ENCODE measurements at places on chromosomes 3 and 15. TPM values are rescaled to one million over a fixed set of nuclear protein-coding genes. Genes with fewer than 3 reads are reported as not detected.

- H3K4me3 ChIP-seq: no peak overlapping the region
- no peak overlapping the region for H3K27ac ChIP-seq
- no peak for DNase-seq
- peaks cover 14% of the 10 kb centered on the region for H3K4me1 ChIP-seq
- no peaks in the 10 kb centered on the region for H3K27me3 ChIP-seq
- H3K36me3 ChIP-seq: no peaks in the 10 kb centered on the region
These were observed 91.4 kb downstream of the SMAD3 start for GRCh38 chr15:67156834-67157233.

- H3K4me1 ChIP-seq: no peaks in the 10 kb centered on the region
- DNase-seq: no peak
- no peaks in the 10 kb centered on the region for H3K27me3 ChIP-seq
- H3K36me3 ChIP-seq: no peaks in the 10 kb centered on the region
These were observed 1060.2 kb downstream of the NSUN3 start for GRCh38 chr3:95123104-95123503.

DNA sequence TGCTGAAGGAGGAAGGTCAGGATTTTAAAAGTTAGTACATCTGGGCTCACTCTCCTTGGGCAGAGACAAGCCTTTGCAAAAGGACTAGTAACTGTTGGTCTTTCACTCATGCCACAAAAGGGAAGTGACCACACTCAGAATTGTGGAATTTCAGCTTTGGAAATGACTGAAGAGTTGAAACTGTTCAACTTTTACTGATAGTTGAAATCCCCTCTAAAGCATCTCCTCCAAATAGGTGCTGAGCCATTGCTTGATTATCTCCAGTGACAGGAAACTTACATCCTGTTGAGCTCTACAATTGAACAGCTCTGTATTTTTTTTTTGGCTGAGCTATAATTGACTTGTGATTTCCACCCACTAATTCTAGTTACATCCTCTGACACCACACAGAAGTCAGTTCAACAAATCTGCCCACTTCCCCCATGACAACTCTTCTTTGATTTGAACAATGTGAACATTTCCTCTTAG lies 254.8 kb upstream of the TPRG1 start:
- H3K27me3 ChIP-seq: no peaks in the 10 kb centered on the region
- H3K27ac ChIP-seq: no peak overlapping the region
- H3K4me3 ChIP-seq: no peak overlapping the region
- peak; percentile 11 for DNase-seq

- no peak overlapping the region for H3K4me3 ChIP-seq
- H3K36me3 ChIP-seq: no peaks in the 10 kb centered on the region
- H3K4me1 ChIP-seq: no peaks in the 10 kb centered on the region
- no peaks in the 10 kb centered on the region for H3K27me3 ChIP-seq
These were observed 212.5 kb upstream of the GADL1 start for GRCh38 chr3:31106912-31107311.

The CCDC51 gene
- total RNA-seq: 0.33 TPM

DNA sequence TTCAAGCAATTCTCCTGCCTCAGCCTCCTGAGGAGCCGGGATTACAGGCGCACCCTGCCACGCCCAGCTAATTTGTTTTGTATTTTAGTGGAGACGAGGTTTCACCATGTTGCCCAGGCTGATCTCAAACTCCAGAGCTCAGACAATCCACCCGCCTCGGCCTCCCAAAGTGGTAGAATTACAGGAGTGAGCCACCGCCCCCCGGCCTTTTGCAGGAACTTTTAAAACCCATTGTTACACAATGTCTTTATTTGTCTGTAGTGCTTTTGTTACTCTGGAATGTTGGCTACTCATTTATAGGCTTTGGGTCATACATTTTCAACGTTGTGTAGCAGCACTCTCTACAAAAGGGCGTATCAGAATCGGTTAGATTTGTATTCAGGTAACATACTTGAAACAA lies 499.1 kb downstream of the ROBO2 start:
- DNase-seq: no peak
- H3K27me3 ChIP-seq: no peaks in the 10 kb centered on the region
- no peak overlapping the region for H3K4me3 ChIP-seq
- H3K36me3 ChIP-seq: no peaks in the 10 kb centered on the region

DNA sequence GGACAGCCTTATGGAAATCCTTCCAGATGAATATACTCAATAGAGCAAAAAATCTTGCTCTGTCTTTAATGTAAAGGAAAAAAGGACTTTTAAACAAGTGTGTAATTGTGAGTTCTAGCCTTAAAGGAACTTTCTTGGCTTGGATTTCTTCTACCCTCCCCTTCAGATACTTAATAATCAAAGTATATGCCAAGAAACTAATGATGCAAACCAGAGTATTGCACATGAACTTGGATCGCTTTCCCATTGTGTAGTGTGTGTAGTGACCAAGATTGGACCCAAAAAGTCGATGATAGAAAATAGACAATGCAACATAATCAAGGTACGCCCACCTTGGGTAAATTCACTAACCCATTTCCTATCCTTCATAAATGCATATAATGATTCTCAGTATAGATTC lies 123.8 kb downstream of the TIGIT start:
- no peak overlapping the region for H3K27ac ChIP-seq
- H3K27me3 ChIP-seq: no peaks in the 10 kb centered on the region
- no peak for DNase-seq
- H3K4me3 ChIP-seq: no peak overlapping the region
- H3K4me1 ChIP-seq: peaks cover 21% of the 10 kb centered on the region
- H3K36me3 ChIP-seq: no peaks in the 10 kb centered on the region

The LRRC31 gene
- not detected for total RNA-seq

DNA sequence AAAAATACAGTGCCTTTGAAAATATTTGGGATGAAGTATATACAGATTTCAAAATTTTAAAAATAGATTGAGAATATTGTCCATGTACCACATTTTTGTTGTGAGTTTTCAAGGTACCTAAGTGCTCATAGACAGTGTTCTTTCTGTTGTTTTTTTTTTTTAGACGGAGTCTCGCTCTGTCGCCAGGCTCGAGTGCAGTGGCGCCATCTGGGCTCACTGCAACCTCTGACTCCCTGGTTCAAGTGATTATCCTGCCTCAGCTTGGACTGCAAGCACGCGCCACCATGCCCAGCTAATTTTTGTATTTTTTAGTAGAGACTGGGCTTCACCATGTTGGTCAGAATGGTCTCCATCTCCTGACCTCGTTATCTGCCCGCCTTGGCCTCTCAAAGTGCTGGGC lies 223.9 kb downstream of the MCTP2 start:
- no peaks in the 10 kb centered on the region for H3K36me3 ChIP-seq
- H3K27ac ChIP-seq: no peak overlapping the region
- no peak for DNase-seq
- H3K4me3 ChIP-seq: no peak overlapping the region
- H3K27me3 ChIP-seq: no peaks in the 10 kb centered on the region
- no peaks in the 10 kb centered on the region for H3K4me1 ChIP-seq

The KNG1 gene
- total RNA-seq: not detected

- no peak overlapping the region for H3K4me3 ChIP-seq
- no peaks in the 10 kb centered on the region for H3K27me3 ChIP-seq
- H3K27ac ChIP-seq: no peak overlapping the region
- DNase-seq: no peak
- H3K36me3 ChIP-seq: no peaks in the 10 kb centered on the region
- no peaks in the 10 kb centered on the region for H3K4me1 ChIP-seq
These were observed 55.0 kb upstream of the SNRPN start for GRCh38 chr15:24899795-24900194.

The CACNA1D gene
- 20.4 TPM for total RNA-seq

The LRCH3 gene
- 29.0 TPM for total RNA-seq

DNA sequence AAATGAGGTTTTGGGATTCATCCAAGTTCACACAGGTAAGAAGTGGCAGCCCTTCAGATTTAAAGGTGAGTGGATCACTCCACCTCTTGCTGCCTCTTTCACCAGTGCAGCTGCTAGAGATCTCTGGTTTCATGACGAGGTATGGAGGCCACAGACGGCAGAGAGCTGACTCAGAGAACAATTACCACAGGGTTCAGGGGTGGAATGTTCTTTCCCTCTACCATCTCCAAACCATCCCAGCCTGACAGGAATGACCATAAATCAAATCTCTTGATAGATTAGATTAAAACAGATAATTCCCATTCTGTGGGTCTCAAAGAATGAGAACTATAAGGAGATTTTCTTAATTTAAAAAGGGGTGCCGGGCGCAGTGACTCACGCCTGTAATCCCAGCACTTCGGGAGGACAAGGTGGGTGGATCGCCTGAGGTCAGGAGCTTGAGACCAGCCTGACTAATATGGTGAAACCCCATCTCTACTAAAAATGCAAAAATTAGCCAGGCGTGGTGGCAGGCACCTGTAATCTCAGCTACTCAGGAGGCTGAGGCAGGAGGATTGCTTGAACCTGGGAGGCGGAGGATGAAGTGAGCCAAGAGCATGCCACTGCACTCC lies 174.2 kb upstream of the ATP11B start:
- no peak overlapping the region for H3K4me3 ChIP-seq
- H3K4me1 ChIP-seq: no peaks in the 10 kb centered on the region
- DNase-seq: no peak
- no peaks in the 10 kb centered on the region for H3K27me3 ChIP-seq

DNA sequence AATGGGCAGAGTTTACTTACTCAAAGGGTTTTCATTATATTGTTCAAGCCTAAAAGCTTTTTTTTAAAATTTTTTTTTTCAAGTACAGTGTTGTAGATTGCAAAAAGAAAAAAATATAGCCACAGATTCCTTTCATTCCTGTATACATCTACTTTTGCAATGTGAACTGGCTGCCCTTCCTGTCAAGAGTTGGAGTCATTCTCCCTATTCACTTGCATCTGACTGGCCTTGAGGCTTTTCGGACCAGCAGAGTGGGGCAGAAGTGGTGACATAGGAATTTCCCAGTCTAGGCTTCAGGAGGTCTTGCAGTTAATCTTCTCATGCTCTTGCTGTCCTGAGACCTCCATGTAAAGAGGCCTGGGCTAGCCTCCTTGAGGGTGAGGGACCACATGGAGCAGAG lies 218.3 kb upstream of the CFAP20DC start:
- H3K36me3 ChIP-seq: no peaks in the 10 kb centered on the region
- H3K4me3 ChIP-seq: no peak overlapping the region
- no peak for DNase-seq
- H3K4me1 ChIP-seq: no peaks in the 10 kb centered on the region
- no peak overlapping the region for H3K27ac ChIP-seq

The P2RY14 gene
- total RNA-seq: 1.8 TPM

The RHOV gene
- 6.3 TPM for total RNA-seq

DNA sequence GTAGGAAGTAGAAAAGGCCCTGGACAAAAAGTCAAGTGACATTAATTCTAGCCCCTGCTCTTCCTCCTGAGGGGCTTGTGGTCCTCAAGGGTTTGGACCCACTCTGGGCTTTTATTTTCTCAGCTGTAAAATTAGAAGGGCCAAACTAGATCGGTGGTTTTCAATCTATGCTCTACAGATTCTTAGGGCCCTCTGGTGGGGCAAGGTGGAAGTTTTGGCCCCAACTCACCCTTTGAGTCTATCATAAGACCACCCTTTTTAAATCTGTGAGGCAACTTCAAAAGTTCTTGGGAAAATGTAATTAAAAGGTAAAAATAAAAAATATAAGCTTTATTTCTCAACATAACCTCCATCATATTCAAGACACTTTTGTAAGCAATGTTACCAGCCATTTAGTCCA lies 25.6 kb upstream of the CFAP161 start:
- H3K36me3 ChIP-seq: no peaks in the 10 kb centered on the region
- no peak overlapping the region for H3K27ac ChIP-seq
- DNase-seq: peak; percentile 44

GRCh38 chr3:59131016-59131766 lies 81.4 kb upstream of the CFAP20DC start:
- no peaks in the 10 kb centered on the region for H3K4me1 ChIP-seq
- no peaks in the 10 kb centered on the region for H3K36me3 ChIP-seq
- H3K4me3 ChIP-seq: no peak overlapping the region
- H3K27ac ChIP-seq: no peak overlapping the region
- no peaks in the 10 kb centered on the region for H3K27me3 ChIP-seq

The GOLGA8M gene
- not detected for total RNA-seq

GRCh38 chr15:85274315-85275050 lies 105.9 kb upstream of the AKAP13 start:
- no peaks in the 10 kb centered on the region for H3K4me1 ChIP-seq
- no peaks in the 10 kb centered on the region for H3K36me3 ChIP-seq
- no peak for DNase-seq
- H3K27me3 ChIP-seq: no peaks in the 10 kb centered on the region

DNA sequence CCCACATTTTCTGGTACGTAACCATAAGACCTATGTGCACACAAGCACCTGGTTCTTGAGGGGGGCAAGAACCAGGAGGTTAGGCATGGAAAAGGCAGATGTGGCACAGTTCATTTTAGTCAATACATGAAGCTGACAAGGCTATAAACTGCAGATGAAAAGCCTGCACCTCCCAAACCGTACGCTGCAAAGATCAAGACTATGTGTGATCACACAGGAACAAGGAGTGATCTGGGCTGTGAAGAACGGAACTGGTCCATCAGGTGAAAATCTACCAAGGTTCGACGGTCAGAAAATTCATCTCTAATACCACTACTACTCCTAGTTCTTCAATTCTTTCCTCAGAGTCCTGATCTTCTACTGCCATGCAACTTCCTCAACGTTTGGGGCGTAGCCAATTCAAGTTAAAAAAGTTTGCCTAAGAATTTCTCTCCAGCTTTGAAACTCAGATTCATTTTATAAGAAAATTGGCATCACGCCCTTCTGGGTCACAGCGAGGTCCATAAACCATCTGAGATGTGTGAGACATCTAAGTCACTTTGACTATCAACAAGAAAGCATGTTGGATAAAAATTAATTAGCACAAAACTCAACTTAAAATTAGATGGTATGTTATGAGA lies 41.9 kb downstream of the PLD1 start:
- H3K27ac ChIP-seq: peak overlapping the region; percentile 41
- no peak overlapping the region for H3K4me3 ChIP-seq
- peak; percentile 25 for DNase-seq
- H3K4me1 ChIP-seq: peaks cover 7% of the 10 kb centered on the region
- H3K36me3 ChIP-seq: no peaks in the 10 kb centered on the region
- H3K27me3 ChIP-seq: no peaks in the 10 kb centered on the region

DNA sequence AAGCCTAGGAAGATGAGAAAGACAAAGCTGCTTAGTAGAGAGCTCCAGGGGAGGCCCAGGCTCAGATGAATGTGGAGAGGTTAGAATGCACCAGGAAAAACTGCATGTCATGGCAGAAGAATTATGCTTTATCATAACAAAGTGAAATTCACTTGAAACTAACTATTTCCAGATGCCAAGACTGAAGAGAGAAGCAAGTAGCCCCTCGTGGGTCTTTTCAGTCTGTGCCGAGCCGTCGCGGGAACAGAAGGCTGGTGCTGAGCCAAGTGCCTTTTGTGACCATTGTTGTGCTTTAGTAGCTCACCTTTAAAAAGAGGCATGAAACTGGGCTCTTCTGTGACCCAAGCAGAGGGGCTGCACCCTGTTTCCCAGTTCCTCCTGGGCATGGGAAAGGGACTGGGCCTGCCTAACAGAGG lies 73.2 kb downstream of the CHDH start:
- no peak overlapping the region for H3K4me3 ChIP-seq
- H3K4me1 ChIP-seq: peaks cover 15% of the 10 kb centered on the region
- H3K27ac ChIP-seq: no peak overlapping the region

The C3orf80 gene
- 0.52 TPM for total RNA-seq

DNA sequence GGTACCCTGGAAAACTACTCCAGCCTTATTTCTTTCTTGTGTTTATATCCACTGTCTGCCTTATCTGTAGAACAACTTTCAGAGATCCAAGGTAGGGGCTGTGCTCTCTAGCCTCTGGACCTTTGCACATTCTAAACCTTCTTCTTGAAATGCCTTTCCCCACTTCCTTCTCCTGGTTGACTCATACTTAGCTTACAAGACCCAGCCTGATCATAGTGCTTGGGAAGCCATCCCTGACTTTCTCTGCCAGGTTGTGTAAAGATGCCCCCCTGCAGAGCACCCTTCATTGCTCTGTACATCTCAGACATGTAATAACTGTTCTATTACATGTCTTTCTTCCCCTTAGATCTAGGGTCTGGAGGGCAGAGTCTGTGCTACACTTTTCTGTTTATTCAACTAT lies 50.1 kb downstream of the PPM1L start:
- peaks cover 45% of the 10 kb centered on the region for H3K4me1 ChIP-seq
- no peaks in the 10 kb centered on the region for H3K36me3 ChIP-seq
- H3K4me3 ChIP-seq: no peak overlapping the region
- DNase-seq: no peak
- H3K27me3 ChIP-seq: no peaks in the 10 kb centered on the region
